ENCODE measurements at places on chromosomes 1 and 21. TPM values are rescaled to one million over a fixed set of nuclear protein-coding genes. Genes with fewer than 3 reads are reported as not detected.

Gene PTAFR
- total RNA-seq = 13.1 TPM

Gene SLAMF7
- 0.14 TPM for total RNA-seq

Gene PLA2G2F
- not detected for total RNA-seq

Gene NR1I3
- total RNA-seq = not detected

Gene CYP4B1
- total RNA-seq = 3.3 TPM

Gene ATP1A1
- 320 TPM for total RNA-seq

Gene PPFIA4
- total RNA-seq = 2.6 TPM

Gene SEMA4A
- 7.6 TPM for total RNA-seq

Gene TAS1R1
- not detected for total RNA-seq

Gene MCOLN2
- total RNA-seq = 0.78 TPM

Gene LCE1E
- 0.37 TPM for total RNA-seq

Gene AGBL4
- total RNA-seq = not detected

Gene GJA8
- total RNA-seq = not detected

Gene UMODL1
- not detected for total RNA-seq

Gene SLC1A7
- total RNA-seq = not detected

Gene PTP4A2
- total RNA-seq = 111 TPM

All from airway epithelial cell (primary cell).